ENCODE measurements at places on chromosomes 12 and 14. TPM values are rescaled to one million over a fixed set of nuclear protein-coding genes. Genes with fewer than 3 reads are reported as not detected.

GRCh38 chr12:2264651-2265232 lies 212.0 kb downstream of the CACNA1C start:
- DNase-seq = peak; percentile 77

DNA sequence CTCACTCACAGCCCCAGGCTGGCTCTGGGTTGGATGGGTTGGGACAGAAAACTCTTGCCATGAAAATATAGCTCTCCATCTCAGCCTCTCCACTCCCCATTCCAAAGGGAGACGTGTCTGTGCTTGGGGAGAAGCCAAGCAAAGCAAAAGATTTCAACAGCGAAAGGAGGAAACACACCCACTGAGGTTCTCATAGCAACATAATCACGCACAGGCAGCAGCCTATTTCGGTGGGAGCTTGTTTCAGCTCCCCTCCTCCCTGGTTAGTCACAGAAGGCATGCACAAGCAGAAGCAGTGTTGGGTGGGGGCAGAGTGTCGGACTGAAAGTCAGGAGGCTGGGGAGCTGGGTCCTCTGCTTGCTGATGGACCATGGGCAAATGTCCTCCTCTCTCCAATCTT lies 1.9 kb upstream of the PRMT8 start:
- DNase-seq = no peak

GRCh38 chr12:49094160-49094974 lies at the start of gene DHH:
TSS of gene DHH (minus strand) at chr12:49094801. CDS start at chr12:49094512, 289 bp downstream.
- peak; percentile 40 for DNase-seq

DNA sequence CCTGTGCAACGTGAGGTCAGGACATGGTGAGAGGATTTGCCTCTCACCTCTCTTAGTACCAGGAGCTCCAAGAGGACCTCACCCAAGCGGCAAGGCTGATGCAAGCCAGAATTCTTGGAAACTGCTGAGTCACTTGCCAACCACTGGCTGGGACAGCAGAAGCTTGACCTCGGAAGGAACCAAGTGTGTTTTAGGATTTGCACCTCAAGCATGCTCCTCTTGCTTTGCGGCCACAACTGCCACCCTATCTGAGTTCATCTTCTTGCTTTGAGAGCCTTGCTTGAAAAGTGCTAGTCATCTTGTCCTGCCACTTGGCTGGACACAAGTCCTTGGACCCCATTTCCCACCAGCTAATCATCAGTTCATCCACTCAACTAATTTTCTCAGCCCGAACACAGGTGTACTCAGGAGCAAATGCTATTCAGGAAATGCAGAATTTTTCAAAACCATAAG lies 195.8 kb downstream of the SLC25A21 start:
- no peak for DNase-seq

Gene OR4E1
- total RNA-seq = not detected

- DNase-seq = no peak
Observed at GRCh38 chr12:118361092-118361404, 11.7 kb downstream of the TAOK3 start.

- no peak for DNase-seq
Observed at GRCh38 chr12:15355766-15356165, 33.5 kb downstream of the PTPRO start.

DNA sequence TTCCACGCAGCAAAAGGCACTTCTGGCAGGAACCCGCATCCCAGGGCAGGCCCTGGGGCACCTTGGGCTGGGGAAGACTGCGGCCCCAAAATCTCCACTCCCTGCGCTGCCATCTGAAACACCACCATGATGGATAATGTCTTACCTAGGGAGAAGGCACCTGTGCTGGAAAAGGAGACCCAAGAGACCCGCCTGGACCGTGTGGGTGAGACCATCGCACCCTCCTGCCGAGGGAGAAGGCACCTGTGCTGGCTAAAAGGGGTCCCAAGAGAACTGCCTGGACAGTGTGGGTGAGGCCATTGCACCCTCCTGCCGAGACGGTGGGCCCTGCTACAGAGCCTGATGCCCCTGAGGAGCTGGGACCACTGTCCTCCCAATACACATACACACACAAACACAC lies 24.8 kb upstream of the INF2 start:
- DNase-seq = no peak

DNA sequence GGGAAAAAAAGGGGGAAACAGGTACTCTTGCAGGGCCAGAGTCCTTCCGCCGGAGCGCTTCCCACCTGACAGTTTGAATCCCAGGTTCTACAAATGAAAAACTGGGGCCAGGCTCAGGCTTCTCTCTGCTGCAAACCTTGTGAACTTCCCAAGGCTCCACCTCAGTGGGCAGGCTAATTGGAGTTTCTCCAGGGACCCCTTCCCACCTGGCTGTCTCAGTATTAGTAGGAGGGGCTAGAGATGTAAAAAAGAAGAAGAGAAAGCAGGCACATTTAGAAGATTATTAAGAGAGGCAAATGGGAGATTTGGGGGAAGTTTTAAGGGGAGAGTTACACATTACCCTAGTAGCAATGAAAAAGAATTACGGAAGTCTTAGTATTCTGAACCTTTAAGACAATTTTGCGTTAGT lies 20.0 kb upstream of the CLEC2D start:
- no peak for DNase-seq

- DNase-seq = no peak
Observed at GRCh38 chr14:99245564-99246511, 26.2 kb downstream of the BCL11B start.

DNA sequence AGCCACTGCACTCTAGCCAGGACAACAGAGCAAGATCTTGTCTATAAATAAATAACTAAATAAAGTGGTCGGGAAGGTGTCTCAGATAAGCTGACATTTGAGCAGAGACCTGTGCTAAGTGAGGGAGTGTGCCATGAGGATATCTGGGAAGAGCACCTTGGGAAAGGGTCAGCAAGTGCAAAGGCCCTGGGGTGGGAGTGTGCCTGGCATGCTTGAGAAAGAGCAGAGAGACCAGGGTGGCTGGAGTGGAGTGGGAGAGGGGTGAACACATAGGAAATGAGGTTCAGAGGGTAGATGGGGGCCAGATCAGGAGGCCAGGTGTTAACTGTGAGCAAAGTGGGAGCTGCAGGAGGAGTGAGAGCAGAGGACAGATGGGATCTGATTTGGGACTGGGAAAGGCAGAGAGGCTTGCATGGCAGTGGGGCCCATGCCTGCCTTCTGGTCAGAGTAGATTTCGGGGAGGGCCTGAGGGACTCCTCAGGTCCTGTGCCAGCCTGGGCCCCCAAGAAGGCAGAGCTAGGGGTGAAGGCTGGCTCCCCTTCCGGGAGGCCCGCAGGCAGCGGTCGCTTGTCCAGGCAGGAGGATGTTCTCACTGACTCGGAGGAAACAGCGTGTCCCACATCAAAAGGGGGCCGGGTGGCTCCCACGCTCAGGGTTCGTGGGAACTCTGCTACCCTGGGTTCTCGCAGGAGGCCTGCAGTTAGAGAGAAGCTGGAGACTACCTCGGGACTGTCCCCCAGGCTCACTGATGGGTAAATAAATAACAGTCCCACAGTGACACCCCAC lies 32.6 kb downstream of the DTX1 start:
- DNase-seq = no peak

DNA sequence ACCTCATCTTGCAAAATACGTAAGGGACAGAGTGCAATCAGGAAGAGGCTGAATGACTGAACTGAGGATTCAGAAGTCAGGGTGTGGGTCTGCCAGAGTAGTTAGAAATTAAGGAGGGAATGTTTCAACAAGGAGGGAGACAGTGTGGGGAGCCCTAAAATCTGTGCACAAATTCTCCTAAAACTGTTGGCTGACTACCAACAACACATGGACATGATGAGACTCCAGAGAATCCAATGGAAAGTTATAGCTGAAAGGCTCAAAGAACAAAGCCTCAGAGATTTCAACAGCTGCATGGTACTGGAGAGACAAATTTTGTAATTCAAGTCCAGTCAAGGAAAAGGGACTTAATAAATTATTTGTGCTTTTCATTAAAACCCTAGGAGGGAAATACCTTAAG lies 36.1 kb upstream of the NEDD1 start:
- no peak for DNase-seq

Gene LPAR5
- not detected for total RNA-seq

Gene OR4E2
- not detected for total RNA-seq

DNA sequence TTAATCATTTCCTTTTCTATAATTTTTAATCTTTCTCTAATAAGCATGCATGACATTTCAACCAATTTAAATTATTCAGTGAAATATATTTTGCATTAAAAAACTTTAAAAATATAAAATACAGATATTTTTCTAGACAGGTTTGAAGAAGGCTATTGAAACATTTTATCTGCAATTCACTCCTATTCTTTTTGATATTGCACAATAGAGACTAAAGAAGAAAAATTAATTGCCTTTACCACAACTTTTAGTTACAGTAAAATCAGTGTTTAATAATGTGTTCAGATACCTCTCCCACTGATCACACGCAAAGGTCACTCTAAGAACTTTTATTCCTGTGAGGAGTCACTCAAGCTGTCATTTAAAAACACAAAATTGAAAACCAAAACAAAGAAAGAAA lies 1416.7 kb downstream of the FSCB start:
- DNase-seq = no peak

Gene LRP6
- total RNA-seq = 34.4 TPM

Gene C1S
- total RNA-seq = 525 TPM

GRCh38 chr12:15116086-15116485 lies 105.1 kb downstream of the RERG start:
- DNase-seq = no peak

GRCh38 chr12:6093764-6094163 lies 30.7 kb downstream of the VWF start:
- DNase-seq = no peak

Gene PLEKHD1
- 0.24 TPM for total RNA-seq

Data from uterus (tissue), 4 donors.